ENCODE measurements at places on chromosomes 12 and 14. TPM values are rescaled to one million over a fixed set of nuclear protein-coding genes. Genes with fewer than 3 reads are reported as not detected.

NKX2-1 gene
- total RNA-seq = not detected

- no peak for DNase-seq
Measured at GRCh38 chr14:67852926-67853604, 33.5 kb downstream of the RAD51B start.

DNA sequence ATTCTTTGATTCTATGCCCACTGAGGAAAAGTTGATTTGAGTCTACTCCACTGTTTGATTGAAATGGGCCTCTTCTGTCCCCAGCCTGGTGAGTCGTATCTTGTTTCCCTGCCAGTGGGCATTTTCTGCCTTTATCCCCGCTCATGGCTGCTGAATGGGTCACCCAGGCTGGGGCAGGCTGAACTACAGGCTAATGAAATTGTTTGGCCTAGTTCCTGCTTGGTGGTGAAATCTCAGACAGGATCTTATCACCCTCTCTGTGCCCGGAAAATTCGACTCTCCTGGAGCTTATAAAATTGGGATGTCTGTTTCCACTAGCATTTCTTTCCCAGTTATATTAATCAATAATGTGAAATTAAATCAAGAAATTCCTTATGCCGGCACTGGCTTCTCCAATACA is 65.0 kb downstream of the CHST11 start:
- DNase-seq = no peak

GRCh38 chr14:68653804-68654203 is 139.1 kb downstream of the ZFP36L1 start:
- no peak for DNase-seq

- DNase-seq = no peak
Measured at GRCh38 chr14:93987376-93987775, 9.7 kb upstream of the CCDC197 start.

All from omental fat pad (tissue), 4 donors.